Smooth muscle cell of the umbilical artery (primary cell): ENCODE measurements at places on chromosomes 11 and 22. TPM values are rescaled to one million over a fixed set of nuclear protein-coding genes. Genes with fewer than 3 reads are reported as not detected.

Gene ALDH3B2
- not detected in 2 replicates for total RNA-seq

Gene APOBEC3C
- 7.7 and 22.3 TPM in 2 replicates for total RNA-seq

Gene XRRA1
- 20.5 and 25.9 TPM in 2 replicates for total RNA-seq

Gene IL17REL
- total RNA-seq: 0.09 TPM in 1 of 2 replicates, not detected in the other

Gene SMC1B
- total RNA-seq: not detected in 2 replicates

Gene TNNI2
- total RNA-seq: not detected in 2 replicates

Gene METTL15
- 18.7 and 23.0 TPM in 2 replicates for total RNA-seq

Gene PKP3
- 0.69 and 1.8 TPM in 2 replicates for total RNA-seq

Gene SLC22A8
- not detected in 2 replicates for total RNA-seq

Gene LAMTOR1
- 62.6 and 63.0 TPM in 2 replicates for total RNA-seq

Gene TTC36
- total RNA-seq: 0.59 and 1.2 TPM in 2 replicates
